ENCODE measurements at places on chromosomes 4 and X.

- DNase-seq: no peak
These were observed 476.2 kb downstream of the RAB28 start for GRCh38 chr4:13007802-13008470.

DNA sequence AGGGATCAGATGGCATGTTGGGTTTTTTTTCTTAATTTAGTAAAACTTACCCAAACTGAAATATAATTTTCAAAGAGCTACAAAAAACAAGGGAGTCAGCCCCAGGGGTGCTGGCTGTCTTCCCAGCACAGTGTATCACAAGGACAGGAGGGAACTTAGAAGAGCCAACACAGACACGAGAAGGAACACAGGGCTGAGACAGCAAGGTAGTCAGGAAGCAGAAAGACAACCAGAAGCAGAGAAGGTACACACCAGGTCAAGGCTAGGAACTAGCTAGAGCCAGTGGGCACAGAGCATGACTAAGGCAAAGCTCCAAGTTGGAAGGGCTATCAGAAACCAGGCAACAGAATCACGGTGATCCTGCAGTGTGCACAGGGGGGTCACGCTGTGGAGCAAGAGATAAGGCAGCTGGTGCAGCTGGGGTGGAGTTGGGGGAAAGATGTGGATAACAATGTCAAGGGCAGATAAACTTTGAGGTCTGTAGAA, 168.7 kb downstream of the NR3C2 start:
- DNase-seq: peak; percentile 86

DNA sequence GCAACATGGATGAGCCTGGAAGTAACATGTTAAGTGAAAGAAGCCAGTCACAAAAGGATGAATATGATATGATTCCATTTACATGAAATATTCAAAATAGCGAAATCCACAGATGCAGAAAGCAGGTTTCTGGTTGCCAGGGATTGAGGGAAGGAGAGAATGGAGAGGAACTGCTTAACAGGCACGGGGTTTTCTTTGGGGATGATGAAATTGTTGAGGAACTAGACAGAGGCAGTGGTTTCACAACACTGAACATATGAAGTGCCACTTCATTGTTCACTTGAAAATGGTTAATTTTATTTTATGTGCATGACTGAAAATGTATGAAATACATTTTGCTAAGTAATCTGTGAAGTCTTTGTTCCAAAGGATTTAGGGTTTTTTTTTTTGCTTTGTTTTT, 182.5 kb upstream of the TBL1X start:
- no peak for DNase-seq

DNA sequence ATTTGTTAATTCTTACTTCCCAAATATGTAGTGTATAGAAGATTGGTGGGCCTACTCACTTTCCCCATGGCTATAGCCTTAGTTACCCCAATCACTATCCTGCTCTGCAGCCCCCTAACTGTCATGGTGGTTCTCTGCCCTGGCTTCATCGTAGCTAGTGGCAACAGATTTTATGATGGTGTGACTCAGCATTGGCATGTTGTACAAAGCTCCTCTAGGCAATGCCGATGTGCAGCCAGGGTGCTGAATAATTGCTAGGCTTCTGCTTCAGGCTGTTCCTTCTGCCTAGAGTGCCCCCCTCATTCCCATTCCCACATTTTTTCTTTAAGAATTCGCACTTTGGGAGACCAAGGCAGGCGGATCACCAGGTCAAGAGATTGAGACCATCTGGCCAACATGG, 35.2 kb downstream of the AFF2 start:
- no peak for DNase-seq

- DNase-seq: no peak
These were observed 138.0 kb downstream of the NSUN7 start for GRCh38 chr4:40887764-40888131.

- no peak for DNase-seq
These were observed 18.9 kb upstream of the CXCL8 start for GRCh38 chr4:73721435-73721834.

GRCh38 chr4:141647966-141648365, 11.6 kb downstream of the IL15 start:
- DNase-seq: no peak

GRCh38 chrX:110519906-110520452, 161.3 kb downstream of the RTL9 start:
- no peak for DNase-seq

DNA sequence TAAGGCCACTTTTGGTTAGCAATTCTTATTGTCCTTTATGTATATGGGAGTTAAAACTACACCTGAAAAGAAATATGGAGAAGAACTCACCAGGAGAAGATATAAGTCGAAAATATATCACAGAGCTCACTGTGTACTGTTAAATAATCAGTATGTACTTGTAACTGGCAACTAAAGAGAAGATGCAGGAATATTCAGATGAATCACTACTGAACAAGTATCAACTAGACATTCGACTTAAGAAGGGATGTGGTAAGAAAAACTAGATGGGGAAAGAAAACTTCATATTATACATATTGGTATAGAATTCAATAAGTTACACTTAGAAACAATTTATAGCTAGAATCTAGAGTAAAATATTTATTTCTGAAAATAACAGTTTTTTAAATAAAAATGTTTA, 230.0 kb downstream of the CAMK2D start:
- no peak for DNase-seq

GRCh38 chrX:17527135-17527701, 152.2 kb downstream of the NHS start:
- DNase-seq: no peak

GRCh38 chrX:147917700-147918695, 6.3 kb downstream of the FMR1 start:
- peak; percentile 23 for DNase-seq

GRCh38 chr4:55880652-55881280, 27.3 kb downstream of the EXOC1 start:
- no peak for DNase-seq

- no peak for DNase-seq
These were observed 42.1 kb upstream of the SH3RF1 start for GRCh38 chr4:169312690-169313422.

DNA sequence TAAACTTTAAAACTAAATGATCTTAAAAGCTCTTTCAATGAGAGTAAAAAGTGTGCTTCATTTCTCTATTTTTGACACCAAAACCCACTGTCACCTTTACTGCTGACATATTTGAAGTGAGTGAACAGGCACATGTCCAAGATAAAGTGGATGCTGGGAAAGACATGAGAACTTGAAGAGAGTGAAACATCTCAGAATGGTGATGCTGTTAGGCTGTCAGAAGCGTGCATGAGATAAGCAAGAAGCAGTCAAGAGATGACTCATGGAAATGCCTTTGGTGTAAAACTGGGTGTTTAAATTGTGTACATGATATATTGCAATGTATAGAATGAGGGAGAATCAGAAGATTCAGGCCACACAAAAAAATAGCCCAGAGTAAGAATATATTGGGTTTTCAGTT, 21.8 kb upstream of the GBA3 start:
- DNase-seq: peak; percentile 23

DNA sequence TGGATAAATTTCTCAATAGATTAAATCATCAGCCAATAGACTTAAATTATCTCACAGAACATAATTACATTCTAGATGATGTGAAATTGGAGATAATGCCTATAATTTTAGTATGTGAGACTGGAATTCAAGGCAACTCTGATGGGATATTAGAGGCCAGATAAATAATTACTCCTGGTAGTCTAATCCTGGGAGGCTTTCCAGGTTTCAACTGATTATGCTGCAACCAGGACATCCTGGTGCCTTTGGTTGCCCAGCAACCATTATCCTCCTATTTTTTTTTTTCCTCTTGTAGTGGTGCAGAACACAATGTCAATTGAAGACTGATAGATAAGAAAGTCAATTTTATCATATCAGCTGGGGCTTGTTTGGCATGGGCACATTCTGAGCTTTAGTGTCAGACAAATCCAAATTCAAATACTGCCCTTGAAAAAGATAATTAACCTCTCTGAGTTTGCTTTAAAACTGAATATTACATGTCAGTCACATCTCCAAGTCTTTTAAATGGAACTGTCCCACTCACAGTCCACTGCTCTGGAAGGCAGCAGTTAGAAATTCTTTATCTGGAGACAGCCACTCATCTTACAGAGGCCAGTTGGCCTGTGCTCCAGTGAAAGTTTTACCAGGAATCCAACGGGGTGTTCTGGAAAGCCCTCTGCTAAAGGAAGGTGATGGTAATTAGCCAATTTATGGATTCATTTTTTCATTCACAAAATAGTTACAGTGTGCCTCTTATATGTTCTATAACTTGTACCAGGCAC, 95.3 kb upstream of the GUCY1A1 start:
- DNase-seq: no peak

GRCh38 chrX:53711436-53711835, 24.9 kb upstream of the HUWE1 start:
- no peak for DNase-seq

GRCh38 chrX:79466636-79467035, 99.5 kb upstream of the ITM2A start:
- DNase-seq: no peak

- DNase-seq: no peak
These were observed 181.4 kb upstream of the PDE5A start for GRCh38 chr4:119810001-119810400.

- DNase-seq: peak; percentile 62
These were observed 66.5 kb downstream of the EFNB1 start for GRCh38 chrX:68895341-68895755.

DNA sequence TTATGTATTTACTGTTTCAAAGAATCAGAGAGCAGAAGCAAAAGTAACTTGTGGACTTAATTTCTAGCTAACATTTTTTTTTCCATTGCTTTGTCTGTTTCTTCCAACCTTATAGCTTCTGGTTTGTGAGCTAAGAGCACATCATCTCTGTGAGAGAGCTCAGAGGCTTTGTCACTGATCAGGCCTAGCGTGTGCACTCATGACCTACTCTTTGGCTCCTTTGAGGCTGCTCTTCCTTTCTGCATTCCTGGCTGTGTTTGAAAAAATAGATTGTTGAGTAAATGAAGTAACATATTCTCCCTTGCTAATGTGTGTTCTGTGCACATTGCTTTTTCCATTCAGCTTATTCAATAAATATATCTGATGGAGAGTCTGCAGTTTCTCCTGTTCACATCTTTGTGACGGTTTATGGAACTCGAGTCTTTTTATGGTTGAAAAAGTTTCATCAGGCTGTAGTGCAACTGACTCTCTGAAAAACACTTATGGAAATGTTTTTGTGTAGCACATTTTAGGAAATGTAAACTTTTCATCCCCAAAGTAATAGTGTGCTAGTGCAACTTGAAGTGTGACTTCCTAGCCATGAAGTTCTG, 133.0 kb downstream of the RAPGEF2 start:
- no peak for DNase-seq

DNA sequence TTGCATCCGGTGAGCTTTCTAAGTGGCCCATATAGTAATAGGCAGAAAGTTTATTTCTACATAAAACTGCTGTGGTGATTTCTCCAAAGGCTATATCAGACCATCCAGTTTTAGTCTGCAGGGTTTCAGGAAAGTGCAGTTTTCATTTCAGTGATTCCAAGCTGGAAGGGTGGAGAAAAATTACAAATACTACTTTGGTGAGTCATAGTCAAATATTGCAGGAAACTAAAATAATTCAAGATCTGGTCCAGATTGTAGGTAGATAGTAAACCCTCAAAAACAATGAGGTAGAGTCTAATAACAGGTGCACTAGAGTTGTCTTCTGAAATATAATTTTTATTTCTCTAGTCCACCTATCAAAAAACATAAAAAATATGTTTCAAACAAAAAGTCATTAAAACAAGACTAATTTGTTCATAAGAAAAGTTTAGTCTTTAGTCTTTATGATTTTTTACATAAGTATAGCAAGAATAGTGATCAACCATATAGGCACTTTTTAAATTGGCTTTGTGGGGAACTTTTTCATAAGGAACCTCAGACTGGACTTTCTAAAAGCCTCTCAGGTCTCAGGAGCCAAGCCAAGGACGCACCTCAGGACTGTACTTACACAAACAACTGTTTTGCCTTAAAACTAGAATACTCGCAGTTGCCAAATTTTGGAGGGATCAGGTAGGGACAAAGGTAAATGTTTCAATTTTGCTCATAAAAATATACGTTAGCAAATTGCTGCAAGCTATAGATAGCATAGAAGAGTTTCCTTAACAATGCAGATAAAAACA, 101.8 kb upstream of the TLR3 start:
- DNase-seq: no peak

DNA sequence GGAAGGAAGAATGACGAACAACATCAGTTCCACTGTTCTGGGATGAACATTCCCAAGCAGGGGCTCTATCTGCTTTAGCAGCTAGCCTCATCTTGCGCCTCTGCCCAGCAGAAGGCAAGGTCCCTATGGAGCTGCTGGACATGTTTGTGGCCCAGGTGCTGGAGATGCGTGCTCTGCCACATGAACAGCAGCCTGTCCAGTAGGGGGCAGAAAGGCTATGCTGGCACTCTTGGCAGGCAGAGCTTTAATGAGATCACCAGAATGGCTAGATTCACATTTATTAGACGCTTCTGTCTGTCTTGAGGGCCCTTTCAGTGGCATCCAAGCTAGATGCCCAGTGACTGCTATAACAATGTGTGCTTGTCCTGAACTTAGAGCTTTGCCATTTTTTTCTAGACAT, 1826.0 kb downstream of the STIM2 start:
- peak; percentile 19 for DNase-seq

GRCh38 chr4:86451560-86452330, 91.9 kb upstream of the MAPK10 start:
- DNase-seq: no peak

DNA sequence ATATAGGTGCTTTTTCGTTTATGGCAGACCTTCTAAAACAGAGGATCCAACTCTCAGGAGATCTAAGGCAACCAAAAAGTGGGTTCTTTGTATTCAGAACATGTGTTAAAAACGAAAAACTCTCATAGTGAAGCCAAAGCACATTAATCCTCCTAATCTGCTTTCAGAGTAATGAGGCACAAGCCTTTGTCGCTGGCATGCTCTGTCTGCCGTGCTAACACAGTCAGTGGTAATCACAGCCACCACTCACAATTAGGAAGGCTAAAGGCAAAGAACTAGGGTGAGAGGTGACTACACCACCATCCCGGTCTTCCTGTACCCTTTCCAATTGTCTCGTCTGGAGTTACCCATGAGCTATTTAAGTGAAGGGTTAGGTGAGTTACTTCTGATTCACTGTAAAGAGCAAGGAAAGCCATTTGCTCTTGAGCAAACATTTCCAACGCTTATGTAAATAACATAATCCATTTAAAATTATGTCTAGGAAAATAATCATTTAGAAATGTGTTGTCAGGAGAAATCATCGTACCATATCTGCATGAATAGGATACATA, 40.7 kb downstream of the NPY2R start:
- DNase-seq: no peak

GRCh38 chrX:20517565-20517964, 250.9 kb upstream of the RPS6KA3 start:
- no peak for DNase-seq

DNA sequence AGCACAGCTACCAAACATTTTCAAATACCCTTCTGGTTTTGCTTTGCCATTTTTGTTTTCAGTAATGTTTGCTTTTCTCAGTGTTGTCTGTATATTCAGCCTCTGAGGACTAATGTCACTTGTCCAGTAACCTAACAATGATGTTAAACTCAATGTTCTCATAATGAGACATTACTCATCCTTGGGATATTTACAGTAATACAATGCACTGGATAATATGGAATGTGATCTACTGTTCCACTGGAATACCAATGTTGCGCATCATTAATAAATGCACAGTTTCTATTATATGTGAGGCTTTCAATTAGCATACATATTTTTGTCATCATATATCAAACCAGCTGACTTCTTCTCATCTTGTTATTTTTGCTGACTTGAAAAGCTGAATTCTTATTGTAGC, 259.1 kb downstream of the SH2D1A start:
- DNase-seq: no peak

- no peak for DNase-seq
These were observed 105.5 kb downstream of the MAML3 start for GRCh38 chr4:140048419-140048995.

All from erythroblast (primary cell).